A549 treated with RU486 at 1 μM for 4 hours (cell line): ENCODE measurements at places on chromosomes 13 and 19. TPM values are rescaled to one million over a fixed set of nuclear protein-coding genes. Genes with fewer than 3 reads are reported as not detected.

ZNF57 gene
- total RNA-seq: 1.9 to 2.9 TPM (median 2.3 TPM) in 5 replicates

NLRP7 gene
- not detected in 5 replicates for total RNA-seq

ZNF471 gene
- 0.02 to 0.28 TPM (median 0.07 TPM) in 3 of 5 replicates, not detected in the others for total RNA-seq

ZNF433 gene
- not detected in 5 replicates for total RNA-seq

TMEM150B gene
- total RNA-seq: 0.13 TPM in 1 of 5 replicates, not detected in the others

LRRC63 gene
- not detected in 5 replicates for total RNA-seq

THSD1 gene
- 11.5 to 12.8 TPM (median 12.0 TPM) in 5 replicates for total RNA-seq

CYSLTR2 gene
- total RNA-seq: not detected in 5 replicates

POU2F2 gene
- total RNA-seq: 0.28 to 0.62 TPM (median 0.47 TPM) in 5 replicates

STXBP2 gene
- total RNA-seq: 32.9 to 44.6 TPM (median 40.8 TPM) in 5 replicates

TEX29 gene
- 0.41 TPM in 1 of 5 replicates, not detected in the others for total RNA-seq

TNFSF9 gene
- total RNA-seq: 4.7 to 8.9 TPM (median 7.0 TPM) in 5 replicates

PRR19 gene
- 3.9 to 5.0 TPM (median 3.9 TPM) in 5 replicates for total RNA-seq

OR4F17 gene
- not detected in 5 replicates for total RNA-seq

SIGLEC7 gene
- total RNA-seq: not detected in 5 replicates

CDX2 gene
- 0.64 to 1.4 TPM (median 0.78 TPM) in 5 replicates for total RNA-seq

IZUMO2 gene
- not detected in 5 replicates for total RNA-seq
